Stimulated activated CD4-positive, alpha-beta T cell treated with anti-CD3 and anti-CD28 coated beads, TNF-alpha, amount 100 ng/mL, for 24 hours (primary cell): ENCODE measurements at places on chromosomes 4 and X.

GRCh38 chr4:10276152-10276551, 159.6 kb upstream of the WDR1 start:
- DNase-seq, result no peak

GRCh38 chr4:70405765-70406164, 8.0 kb downstream of the OPRPN start:
- DNase-seq, result no peak

- DNase-seq, result no peak
Measured at GRCh38 chrX:29617725-29618124, 597.6 kb upstream of the MAGEB2 start.

DNA sequence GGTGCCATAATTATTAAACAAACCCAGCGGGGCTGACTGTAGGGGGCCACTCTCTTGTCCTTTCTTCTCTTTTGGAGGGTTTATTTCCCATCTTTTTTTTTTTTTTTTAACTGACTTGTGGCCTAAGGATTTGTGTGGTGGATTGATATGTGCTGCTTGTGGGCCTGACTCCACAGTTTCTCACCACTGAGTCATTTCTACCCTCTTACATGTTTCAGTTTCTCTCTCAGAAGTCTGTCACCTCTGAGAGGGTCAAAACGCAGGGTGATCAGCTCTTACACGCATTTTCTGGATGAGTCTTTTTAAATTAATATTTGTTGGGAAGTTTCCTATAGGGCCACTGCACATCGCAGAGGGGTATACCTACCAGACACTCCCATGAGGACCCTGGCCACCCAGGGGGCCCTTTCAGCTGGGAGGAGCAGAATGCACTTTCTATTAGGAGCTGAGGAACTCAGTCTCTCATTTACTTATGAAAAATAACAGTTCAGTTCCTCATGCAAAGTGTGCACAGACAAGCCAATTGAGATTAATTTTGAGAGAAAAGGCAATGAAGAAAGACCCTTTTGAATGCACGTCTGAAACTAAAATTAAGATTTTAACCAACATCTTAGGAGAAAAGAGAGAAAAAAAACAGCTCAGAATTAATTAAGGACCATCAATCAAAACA, 407.9 kb downstream of the TECRL start:
- DNase-seq, result no peak

GRCh38 chr4:98905839-98906238, 23.1 kb downstream of the EIF4E start:
- DNase-seq, result no peak

- no peak for DNase-seq
Measured at GRCh38 chrX:10529344-10529743, 91.0 kb downstream of the MID1 start.

DNA sequence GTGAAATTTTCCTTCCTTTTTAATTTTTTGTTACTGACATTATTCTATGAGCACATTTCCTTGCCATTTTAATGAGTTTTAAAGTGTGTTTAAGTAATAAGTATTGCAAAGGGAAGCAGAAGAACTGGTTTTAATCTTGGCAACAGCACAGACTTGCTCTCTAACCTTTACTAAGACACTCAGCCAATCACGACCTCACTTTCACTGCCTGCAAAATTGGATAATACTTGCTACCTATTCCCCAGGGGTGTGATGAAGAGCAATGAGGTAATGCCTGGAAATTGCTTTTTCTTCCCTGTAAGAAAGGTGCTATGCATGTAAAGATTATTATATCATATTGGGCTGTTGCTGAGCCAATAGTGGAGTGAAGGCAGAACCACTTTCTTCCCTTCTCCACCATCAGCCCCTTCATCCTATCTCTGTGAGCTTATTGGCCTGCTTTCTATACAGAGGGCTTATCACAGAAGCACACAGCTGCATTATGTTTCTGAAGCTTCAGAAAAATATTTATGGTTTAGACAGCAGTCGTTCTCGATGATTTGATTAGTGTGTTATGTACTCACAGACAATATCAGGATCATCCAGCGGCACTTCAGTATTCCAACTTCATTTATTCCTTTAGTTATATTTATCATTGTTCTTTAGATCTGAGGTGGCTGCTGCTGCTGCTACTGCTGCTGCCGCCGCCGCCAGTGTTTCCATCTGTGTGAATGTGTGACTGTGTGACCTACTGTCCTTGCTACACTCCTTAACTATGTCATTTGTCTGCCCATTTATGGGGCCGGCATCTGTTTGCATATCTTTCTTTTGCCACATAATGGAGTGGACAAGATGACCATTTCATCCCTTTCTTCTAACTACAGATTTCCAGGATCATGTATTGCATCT, 255.1 kb downstream of the C4orf33 start:
- no peak for DNase-seq
